ENCODE measurements at places on chromosomes 6 and 20.

DNA sequence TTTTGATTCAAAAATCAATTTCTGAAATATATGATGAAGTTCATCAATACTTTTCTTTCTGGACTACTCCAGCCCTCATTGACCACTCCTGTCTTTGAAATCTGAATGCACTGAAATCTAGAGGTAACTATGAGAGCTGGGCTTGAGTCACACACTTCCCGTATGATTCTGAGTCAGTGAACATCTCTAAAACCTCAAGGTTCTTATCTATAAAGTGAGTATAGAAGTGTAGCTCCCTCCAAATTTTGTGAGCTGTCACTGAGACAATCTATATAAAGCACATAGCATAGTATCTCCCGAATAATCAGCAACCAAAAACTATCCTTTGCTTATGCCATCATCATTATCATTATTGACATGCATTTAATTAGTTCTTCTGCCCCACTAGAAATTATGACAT is 182.4 kb downstream of the TSHZ2 start:
- no peak for DNase-seq

- no peak for DNase-seq
Measured at GRCh38 chr6:149887343-149887742, 10.6 kb downstream of the RAET1E start.

DNA sequence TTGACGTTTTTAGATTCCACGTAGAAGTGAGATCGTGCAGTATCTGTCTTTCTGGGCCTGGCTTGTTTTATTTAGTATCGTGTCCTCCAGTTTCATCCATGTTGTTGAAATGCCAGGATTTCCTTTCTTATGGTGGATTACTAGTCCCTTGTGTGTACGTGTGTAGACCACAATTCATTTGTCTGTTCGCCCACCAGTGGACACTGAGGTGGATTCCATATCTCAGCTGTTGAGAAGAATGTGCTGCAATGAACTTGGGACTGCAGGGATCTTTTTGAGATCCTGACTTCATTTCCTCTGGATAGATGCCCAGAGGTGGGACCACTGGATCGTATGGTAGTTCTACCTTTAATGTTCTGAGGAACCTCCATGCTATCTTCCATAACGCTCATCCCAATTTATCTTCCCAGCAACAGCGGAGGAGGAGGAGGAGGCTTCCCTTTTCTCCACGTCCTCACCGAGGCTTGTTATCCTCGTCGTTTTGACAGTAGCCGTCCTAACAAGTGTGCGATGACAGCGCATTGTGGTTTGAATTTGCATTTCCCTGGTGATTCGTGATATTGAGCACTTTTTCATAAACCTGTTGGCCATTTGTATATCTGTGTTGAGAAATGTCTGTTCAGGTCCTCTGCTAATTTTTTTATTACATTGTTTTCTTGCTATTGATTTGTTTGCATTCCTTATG is 62.4 kb downstream of the CDH4 start:
- no peak for DNase-seq

- no peak for DNase-seq
Measured at GRCh38 chr6:138821519-138821918, 25.6 kb downstream of the ECT2L start.

DNA sequence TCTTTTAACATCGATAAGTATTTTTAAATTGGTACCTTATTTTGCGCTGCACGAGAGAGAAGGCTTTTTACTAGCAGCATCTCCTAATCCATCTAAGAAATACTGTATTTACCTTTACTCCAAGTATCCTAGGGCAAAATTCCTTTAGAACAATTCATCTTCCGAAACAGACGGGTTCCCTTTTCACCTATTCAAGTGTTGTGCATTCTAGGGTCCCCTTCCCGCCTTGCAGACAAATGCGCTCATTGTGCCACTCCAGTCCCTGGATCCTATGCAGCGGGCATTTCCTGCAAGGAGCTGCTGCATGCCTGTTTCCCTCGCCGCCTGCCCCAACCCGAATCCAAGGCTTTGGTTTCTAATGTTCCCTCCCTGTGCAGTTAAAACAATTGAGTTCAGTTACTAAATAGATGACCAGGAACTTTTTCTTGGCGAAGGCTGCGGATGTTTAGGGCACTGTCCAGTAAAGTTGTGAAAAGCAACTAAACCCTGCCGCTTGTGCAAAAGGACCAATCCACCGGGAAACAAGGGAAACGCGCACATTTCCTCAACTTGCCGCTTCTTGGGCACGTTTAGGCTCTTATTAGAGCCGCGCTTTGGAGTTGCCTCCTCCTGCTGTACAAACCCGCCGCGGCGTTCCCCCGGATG is 556 bp upstream of the SCAF8 start:
- DNase-seq: peak; percentile 84

GRCh38 chr20:906703-907270 is 9.3 kb downstream of the ANGPT4 start:
- DNase-seq: no peak

DNA sequence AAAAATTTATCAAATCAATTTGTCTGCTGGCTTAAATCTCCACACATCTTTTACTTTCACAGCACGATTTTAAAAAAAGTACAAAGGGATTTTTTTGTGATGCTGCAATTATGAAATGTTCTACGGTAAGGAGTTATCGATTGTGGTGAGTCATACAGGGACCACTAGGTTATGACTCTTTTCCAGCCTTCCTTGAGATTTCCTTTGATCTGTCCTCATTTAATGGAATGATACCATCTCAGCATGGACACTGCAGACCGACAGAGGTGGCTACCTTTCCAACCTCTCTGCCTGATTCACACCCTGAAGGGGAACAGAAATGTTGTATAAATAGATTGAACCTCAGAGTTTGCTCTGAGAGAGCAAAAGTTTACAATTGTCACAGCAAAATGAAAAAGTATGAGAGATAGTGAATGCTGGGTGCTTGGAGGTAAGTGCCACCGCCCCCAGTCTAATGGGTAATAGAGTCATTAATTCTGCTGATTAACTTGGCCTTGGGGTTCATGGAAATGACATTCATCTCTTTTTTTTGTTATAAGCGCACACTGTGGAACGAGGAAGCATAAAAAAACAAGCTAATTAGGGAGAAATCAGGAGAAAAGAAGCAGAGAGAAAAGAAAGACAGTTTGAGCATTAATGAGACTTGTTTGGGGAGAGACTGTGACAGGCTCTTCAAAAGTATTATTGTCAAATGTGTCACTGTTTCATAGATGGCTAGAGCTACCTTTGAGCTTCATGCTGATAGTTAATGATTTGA is 306.0 kb downstream of the RNF144B start:
- DNase-seq: no peak

GRCh38 chr20:6714279-6714711 is 53.2 kb upstream of the BMP2 start:
- no peak for DNase-seq

GRCh38 chr20:34891166-34892062 is 15.0 kb downstream of the ACSS2 start:
- no peak for DNase-seq

DNA sequence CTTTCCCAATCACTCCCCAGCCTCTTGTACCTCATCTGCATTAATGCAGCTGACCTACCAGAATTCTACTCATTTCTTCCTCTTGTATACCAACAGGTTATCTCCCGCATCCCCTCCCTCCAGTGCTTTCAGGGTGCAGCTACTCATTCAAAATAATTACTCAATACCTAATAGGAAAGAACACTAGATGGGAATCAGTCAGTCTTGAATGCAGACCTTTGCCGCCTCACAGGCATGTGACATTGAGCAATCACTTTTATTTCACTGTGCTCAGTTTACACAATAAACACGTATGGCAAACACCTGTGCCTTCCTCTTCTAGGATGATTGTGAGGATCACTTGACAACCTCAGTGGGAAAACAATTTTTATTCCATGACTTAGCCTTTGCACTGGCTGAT is 13.3 kb downstream of the ZSCAN31 start:
- no peak for DNase-seq

GRCh38 chr20:40156600-40157317 is 532.3 kb downstream of the MAFB start:
- DNase-seq: no peak

GRCh38 chr20:46946796-46947195 is 52.2 kb downstream of the EYA2 start:
- no peak for DNase-seq
